ENCODE measurements at places on chromosomes 3 and 15.

DNA sequence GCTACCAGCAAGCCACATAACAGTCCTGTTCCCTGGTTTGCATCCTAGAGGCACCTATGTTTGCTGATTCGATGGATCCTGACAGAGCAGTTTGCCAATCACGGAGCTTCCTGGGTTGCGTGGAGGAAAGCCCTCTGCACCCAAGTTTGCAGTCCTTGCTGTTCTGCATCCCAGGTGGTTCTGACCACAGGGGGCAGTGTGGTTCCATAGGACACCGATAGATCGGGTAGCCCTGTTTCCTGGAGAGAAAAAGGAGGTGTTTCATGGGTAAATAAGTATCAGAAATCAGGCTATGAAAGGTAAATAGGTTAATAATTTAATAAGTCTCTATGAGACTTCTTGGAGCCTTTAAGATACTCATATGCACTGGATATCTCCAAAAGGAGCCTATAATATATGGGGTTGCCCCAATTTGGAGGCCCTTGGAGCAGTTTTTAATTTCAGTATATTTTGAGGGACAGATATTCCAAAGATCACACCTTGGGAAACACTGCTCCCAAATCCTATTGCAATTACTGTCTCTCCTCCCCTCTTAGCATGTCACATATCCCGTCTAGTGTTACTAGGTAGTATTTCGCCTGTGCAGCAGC is 194.6 kb upstream of the TPM1 start:
- no peak for DNase-seq

GRCh38 chr15:78567531-78567930 is 2.2 kb downstream of the CHRNA5 start:
- no peak for DNase-seq

GRCh38 chr15:69718916-69719315 is 266.3 kb downstream of the RPLP1 start:
- DNase-seq, result no peak

DNA sequence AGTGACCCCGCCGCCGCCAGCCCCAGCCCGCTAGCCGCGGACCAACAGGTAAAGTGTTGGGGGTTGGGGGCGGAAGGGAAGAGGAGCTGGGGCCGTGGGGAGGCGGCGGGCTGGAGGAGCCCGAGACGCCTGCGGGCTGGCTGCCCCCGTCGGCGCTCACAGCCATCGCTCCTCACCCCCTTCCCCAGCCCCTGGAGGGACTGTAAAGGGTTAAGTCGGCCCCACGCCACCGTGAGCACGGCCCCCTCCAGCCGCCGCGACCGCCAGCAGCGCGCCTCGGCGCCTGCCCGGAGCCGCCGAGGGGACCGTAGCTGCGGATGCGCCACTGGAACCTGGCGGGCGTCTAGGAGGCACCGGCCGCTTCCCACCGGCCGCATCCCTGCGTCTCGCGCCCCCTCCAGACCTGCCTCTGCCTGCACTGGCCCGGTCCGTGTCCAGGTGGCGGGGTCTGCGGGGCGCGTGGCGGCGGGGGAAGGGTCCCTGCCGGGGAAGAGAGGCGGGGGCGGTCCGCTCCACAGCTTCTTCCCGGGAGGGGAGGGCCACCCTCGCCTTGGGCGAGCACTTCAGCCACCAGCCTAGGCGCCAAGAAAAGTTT is 522 bp downstream of the MED12L start:
- DNase-seq, result no peak

DNA sequence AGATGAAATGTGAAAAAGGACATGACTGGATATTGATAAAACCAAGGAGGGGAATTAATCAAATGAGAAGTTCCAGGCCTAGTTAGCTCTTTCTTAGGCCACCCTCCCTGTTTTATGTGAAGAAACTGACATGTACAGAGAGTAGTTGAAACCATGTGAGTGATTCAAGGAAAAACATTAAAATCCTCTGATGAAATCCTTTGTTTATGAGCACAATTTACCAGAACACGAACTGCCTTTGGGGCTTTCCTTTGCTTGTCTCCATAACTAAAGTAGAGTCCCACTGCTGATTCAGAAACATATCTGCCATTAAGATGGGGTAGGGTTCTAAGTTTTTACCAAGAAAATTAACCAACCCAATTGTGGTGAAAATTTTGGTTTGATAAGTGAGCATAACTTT is 558.3 kb downstream of the NR2F2 start:
- no peak for DNase-seq

DNA sequence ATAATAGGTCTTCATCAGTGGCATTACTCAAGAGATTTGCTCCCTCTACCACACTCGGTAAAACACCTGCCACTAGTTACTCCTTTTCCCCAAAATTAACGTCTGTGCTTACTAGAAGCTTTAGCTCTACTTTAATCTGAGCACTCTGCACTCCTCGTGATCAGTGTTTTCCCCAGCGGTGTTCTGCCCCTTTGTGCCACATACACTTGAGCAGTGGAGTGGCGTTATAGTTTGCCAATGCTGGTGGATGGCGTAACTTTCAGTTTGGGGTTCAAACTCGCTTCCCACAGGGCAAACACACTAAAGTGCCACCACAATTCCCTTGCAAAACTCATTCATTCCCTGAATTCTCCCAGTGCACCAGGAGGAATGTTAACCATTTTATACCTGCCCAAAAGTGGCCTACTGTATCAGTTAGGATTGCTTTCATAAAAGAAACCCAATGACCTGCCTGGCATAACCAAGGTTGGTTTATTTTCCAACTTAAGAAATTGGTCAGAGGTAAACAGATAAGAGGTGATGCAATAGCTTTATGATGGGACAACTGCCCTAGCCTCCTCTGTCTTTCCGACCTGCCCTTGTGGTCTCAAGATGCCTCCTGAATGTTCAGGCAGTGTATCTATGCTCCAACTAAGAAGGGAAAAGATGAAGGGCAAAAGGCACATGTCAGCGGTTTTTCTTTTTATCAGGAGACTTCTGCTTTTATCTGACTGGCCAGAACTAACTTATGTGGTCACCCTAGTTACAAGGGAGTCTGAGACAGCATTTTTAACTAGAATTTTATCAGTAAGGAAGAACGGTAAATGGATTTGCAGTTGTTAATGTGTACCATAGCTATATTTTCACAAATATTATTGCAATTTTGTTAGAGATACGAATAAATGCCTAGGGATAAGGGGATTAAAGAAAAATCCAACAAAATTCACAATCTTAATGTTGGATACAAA is 83.9 kb downstream of the FSIP1 start:
- no peak for DNase-seq

- DNase-seq, result no peak
These were observed 51.6 kb upstream of the MRPS22 start for GRCh38 chr3:139292192-139292591.

DNA sequence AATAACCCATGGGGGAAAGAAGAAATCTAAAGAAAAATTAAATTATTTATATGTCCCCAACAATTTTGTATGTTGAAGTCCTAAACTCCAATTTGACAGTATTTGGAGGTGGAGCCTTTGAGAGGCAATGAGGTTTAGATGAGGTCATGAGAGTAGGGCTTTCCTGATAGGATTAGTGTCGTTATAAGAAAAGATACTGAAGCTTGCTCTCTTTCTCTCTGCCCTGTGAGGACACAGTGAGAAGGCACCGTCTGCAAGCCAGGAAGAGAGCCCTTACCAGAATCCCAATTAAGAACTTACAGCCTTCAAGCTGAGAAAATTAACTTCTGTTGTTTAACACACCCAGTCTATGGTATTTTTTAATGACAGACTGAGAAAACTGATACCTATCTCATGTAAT is 16.1 kb upstream of the OR5AC2 start:
- no peak for DNase-seq

- peak; percentile 81 for DNase-seq
These were observed 13.6 kb downstream of the IGDCC4 start for GRCh38 chr15:65409036-65409631.

- DNase-seq, result no peak
These were observed 12.8 kb downstream of the TM4SF1 start for GRCh38 chr3:149364624-149365023.

DNA sequence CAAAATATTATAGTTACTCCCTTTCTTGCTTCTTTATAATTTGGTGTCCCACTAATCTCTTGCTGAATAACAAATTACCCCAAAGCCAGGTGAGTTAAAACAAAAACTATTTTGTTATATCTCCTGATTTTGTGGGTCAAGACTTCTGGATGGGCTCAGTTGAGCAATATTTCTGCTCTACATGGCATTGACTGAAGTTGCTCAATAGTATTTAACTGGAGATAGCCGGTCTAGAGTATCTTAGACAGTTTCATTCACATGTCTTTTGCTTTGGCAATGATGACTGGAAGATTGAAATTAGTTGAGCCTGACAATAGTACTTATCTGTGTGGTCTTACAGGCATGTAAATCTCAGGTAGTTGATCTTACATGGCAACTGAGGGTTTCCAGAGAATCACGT is 51.0 kb upstream of the TP63 start:
- DNase-seq, result no peak

DNA sequence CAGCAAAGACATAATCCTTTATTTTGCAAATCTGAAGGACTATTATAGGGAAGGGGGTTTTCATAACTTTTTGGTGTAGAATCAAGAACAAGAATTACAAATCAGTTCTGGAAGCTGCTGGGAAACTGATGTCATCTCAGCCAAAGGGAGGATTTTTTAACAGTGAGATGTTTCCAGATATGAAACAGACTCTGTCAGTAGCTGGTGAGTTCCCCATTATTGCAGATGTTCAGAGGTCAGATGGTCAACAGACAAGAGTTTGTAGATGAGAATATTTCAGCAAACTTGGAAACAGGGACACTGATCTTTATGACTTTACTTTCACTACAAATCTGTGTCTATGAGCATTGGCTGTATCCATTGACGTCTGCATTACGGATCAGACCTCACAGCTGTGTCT is 71.9 kb upstream of the LPP start:
- peak; percentile 31 for DNase-seq

DNA sequence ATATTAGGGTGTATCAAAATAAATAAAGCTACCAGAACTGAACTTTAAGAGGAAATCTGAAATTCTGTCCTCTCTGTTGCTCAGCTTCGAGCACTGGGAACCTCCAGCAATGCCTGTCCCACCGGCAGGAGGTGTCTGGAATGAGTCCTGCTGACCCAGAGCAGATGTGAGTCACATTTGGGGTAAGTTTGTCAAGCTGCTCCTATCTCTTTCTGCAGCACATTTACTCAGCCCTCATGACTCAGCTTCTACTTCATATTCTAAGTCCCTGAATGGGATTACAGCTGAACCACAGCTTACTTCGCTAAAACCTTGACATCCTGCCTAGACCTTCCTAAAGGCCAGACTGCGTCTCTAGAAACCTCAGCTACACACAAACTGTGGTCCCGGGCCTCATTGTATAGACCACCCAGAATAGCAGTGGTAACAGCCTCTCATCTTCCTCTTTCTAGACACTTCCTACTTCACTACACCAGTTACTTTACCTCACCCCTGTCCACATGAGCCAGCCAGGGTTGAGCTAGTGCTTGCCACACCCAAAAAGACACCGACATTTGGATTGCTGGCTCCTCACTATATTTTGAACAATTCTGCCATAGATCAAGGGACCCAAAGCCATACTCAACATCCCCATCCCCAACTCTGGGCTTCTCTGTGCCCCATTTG is 109.6 kb upstream of the TMCO5A start:
- peak; percentile 71 for DNase-seq

- no peak for DNase-seq
These were observed 21.9 kb downstream of the IDH3A start for GRCh38 chr15:78170848-78171773.

DNA sequence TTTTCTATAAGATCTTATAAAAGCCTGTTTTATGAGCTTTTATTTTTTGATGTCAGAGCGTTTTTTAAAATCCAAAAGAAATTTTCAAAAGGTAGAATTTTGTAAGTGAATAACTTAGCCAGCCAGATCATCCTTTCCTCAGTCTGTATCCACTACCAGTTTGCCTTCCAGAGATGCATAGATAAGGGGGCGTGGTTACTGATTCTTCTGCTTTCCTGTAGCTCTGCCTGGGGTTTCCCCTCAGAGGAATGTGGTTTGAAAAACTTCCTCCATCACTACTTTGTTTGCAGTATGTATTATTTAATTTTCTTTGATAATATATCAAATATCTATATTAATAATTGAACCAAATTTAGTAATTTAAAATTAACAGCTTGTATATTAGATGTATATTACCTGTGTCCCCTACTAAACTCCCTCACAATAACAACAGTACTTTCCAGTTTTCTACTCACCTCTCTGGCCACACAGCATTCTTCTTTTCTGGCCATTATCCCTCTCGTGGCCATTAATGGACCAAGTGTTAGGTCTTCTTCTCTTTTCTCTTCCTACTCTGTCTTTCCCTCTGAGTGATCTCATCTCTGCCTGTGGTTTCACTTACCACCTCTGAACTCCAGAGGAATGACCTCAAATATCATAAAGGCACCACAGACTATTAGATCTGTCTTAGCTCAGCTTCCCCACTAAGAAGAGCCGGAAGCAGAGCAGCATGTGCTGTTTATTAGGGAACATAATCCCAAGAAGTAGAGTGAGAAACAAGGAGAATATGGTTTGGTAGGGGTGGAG is 239.7 kb downstream of the UBE2E2 start:
- no peak for DNase-seq

GRCh38 chr15:64634576-64635498 is 140.6 kb downstream of the RBPMS2 start:
- DNase-seq, result no peak

- DNase-seq, result no peak
These were observed 120.2 kb downstream of the ITPR1 start for GRCh38 chr3:4613366-4613765.

GRCh38 chr3:96430079-96430478 is 384.3 kb upstream of the EPHA6 start:
- DNase-seq, result no peak

- DNase-seq, result no peak
These were observed 89.0 kb downstream of the PDCD6IP start for GRCh38 chr3:33887478-33887877.

DNA sequence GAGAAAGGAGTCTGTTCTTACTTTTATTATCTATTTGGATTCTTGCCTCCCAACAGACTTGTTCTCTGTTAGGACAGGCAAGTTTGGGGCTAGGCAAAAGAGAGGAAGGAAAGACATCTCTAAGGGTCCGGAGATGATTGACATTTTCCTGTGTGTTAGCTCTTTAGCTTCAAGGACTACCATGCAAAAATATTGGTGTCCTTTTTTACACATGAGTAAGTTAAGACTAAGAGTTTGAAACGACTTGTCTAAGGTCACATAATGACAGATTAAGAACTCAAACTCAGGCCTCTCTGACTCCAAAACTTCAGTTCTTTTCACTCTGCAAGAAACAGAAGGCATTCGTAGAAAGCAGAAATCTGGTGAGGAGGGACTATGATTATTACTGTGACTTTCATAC is 5.9 kb downstream of the LMCD1 start:
- DNase-seq, result no peak

GRCh38 chr15:77083381-77084160 is 12.7 kb upstream of the TSPAN3 start:
- no peak for DNase-seq

GRCh38 chr15:90425726-90426346 is 37.8 kb downstream of the IQGAP1 start:
- DNase-seq, result no peak

- DNase-seq, result no peak
These were observed 36.5 kb downstream of the ANAPC13 start for GRCh38 chr3:134449277-134449676.

GRCh38 chr3:27094721-27095120 is 274.5 kb downstream of the NEK10 start:
- no peak for DNase-seq
